Pulmonary artery endothelial cell (primary cell): ENCODE measurements at places on chromosomes 2 and 18. TPM values are rescaled to one million over a fixed set of nuclear protein-coding genes. Genes with fewer than 3 reads are reported as not detected.

GRCh38 chr2:25109822-25110221 is 58.6 kb downstream of the POMC start:
- DNase-seq = no peak

DNA sequence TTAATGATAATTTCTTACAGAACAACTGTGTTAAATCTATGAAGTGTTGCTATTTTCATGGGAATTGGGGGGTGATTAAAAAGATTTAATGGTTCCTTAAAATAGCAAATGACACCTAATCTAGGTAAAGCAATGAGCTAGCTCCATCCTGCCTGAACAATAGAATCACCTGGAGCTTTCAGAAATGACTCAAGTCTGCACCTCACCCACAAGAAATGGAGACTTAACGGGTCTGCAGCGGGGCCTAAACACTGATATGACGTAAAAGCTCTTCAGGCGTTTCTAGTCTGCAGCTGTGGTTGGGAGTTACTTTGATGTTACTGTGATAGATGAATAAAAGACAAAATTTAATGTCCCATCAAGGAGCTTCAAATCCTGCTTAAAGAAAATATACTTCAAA is 328.2 kb downstream of the RND3 start:
- DNase-seq = no peak

DNA sequence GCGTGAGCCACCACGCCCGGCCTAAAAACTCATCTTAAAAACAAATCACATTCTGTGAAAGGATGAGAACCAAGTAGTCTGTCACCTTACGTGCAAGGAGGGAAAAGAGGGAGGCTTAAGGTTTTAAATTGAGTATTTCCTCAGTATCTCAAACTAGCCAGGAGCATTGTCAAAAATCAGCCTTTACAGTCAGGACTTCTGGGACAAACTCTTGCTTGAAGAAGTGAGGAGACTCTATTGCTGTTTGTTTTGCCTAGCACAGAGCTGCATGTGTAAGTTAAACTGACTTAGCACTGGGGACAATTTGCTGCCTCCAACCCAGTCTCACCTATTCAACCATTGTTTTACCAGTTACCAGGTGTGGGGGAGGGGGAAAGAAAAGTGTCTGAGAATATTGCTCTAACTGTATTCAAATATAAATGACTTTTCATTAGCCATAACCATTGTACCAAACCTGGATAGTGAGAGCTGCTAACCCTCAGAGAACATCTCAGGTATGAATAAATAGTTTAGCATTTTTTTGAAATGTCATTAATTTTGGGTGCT is 3.6 kb downstream of the INO80D start:
- no peak for DNase-seq

DNA sequence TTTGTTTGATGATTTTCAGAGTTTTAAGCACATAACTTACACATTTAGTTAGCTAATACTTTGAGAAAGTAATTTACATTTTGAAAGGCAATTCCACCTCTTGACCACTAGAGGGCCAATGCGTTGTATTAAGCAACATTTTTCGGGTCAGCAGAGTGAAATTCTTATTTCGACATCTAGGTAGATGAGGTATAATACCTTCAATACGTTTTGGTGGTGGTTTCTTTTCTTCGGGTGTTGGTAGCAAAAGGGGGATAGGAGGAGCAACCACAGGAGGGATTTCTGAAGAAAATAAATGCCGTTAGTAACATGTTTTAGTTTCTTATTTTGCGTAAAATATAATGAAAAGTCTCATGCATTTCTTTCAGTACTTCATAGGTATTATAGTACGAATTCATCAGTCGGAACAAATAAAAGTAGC is 106.3 kb downstream of the TTN start:
- DNase-seq = no peak

Gene SLC5A7
- total RNA-seq = not detected in 2 replicates

DNA sequence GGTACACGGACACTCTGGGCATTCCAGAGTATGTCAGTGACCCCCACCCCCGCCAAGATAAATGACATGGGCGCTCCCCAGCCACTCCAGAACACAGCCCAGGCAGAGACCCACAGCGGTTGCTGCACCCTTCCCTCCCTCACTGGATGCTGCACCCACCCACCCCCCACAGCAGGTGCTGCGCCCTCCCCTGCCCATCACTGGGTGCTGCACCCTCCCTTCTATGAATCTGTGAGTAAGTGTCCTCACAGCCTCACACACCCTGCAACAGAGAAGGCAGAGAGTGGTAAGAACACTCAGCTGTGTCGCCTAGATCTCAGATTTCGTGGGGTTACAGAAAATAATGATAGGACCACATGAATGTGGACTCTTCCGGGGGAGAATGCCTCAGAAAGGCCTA is 23.5 kb downstream of the CHMP1B start:
- DNase-seq = no peak

DNA sequence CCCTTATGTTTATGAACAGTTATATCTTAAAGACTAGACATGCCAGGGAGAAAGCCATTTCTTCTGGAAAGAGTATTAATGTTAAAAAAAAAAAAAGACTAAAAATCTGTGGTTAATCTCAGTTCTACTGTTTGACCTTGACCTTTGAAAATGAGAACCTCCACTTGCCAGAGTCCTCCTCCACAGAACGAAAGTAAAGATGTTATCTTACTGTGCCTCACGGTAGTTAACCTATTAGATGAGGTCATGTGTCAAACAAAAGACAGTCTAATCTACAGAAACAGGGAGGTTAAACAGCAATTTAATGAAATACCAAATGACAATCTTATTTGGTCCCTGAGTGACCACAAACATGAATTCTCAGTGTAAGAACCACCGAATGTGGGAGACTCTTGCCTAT is 51.2 kb downstream of the SLC14A2 start:
- no peak for DNase-seq

DNA sequence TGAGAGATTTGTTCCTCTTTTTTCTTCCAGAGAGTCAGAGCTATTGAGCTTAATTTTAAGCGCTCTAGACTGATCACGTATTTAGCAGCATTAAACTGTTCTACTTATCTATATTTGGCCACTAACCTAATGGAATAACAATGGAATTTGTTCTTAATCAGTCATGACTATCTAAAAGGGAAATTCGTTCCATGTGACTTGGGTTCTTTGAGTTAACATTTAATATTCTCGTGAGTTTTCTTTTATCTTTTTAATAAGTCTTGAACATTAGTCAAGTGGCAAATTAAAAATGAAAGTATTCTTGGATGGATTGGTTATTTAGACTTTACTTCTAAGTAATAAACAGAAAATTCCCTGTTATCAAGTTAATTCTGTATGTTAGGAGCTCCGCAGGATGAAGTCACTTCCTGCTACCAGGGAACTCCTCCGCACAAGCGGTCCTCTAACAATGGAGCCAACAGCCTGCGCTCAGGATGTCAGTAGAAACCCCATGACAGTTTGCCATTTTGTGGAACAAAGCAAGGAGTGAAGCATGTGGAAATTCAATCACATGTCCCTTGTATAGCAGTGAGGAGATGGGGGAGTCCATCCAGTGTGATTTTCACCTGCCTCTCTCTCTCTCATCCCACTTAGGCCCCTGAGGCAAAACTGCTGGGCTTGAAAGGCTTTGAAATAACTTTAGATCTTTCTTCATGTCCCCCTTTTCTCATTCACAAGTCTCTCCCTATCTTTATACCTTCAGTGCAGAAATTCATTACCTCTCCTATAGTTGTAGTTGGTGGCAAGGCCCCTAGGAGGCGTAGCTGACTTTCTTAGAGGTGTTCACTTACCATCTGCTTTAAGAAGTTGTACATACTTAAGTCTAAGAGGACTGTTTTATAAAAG is 138.1 kb downstream of the WDR7 start:
- peak; percentile 64 for DNase-seq

Gene C2orf78
- not detected in 2 replicates for total RNA-seq

- peak; percentile 57 for DNase-seq
Measured at GRCh38 chr2:224142397-224143312, 103.6 kb upstream of the SERPINE2 start.

GRCh38 chr18:73987247-73987980 is 160.2 kb downstream of the FBXO15 start:
- no peak for DNase-seq

Gene PARD6G
- total RNA-seq = 0.56 and 0.99 TPM in 2 replicates

Gene CNGA3
- not detected in 2 replicates for total RNA-seq

Gene CFC1
- not detected in 2 replicates for total RNA-seq

- no peak for DNase-seq
Measured at GRCh38 chr2:174945601-174946260, 59.5 kb downstream of the CHN1 start.

Gene TMEM247
- not detected in 2 replicates for total RNA-seq

- peak; percentile 39 for DNase-seq
Measured at GRCh38 chr2:161096336-161096735, 63.9 kb upstream of the TANK start.

DNA sequence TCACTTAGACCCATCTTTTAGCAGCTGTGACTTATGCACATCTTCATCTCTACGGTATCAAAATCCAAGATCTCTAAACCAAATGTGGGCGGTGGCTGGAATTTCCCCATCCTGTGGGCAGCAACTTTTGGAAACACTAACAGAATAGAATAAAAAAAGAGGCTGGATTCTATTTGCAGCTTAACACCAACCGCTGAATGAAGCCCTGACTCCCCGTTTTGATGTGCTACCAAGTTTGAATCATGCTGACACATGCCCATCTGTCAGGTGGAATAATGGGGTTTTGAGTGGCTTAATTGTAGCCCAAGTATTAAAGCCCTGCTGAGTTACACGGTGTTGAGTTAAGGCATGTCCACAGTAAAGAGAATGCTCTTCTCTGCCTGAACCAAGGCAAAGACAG is 165.2 kb downstream of the MTCL1 start:
- no peak for DNase-seq

- no peak for DNase-seq
Measured at GRCh38 chr18:56900195-56901094, 246.4 kb upstream of the BOD1L2 start.

GRCh38 chr2:55138882-55139229 is 88.6 kb upstream of the RTN4 start:
- no peak for DNase-seq

DNA sequence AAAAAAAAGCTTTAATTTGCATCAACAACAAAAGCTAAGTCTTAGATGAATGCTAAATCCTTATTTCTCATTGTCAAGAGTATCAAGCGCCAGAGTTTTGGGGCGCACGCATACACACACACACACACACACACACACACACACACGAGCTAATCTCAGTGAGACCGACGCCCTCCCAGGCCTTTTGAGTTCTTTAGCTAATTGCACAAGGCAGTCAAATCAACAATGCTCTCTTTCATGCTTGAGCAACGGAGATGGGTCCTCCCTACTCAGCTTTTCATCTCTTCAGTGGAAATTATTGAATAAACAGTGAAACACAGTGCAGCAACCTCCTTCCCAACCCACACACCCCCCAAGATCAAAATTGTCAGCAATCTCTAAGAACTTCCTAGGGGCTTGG is 19.2 kb downstream of the GKN1 start:
- DNase-seq = no peak

GRCh38 chr2:225013425-225014365 is 28.6 kb downstream of the DOCK10 start:
- no peak for DNase-seq

Gene PGAP1
- total RNA-seq = 9.3 and 10.4 TPM in 2 replicates

DNA sequence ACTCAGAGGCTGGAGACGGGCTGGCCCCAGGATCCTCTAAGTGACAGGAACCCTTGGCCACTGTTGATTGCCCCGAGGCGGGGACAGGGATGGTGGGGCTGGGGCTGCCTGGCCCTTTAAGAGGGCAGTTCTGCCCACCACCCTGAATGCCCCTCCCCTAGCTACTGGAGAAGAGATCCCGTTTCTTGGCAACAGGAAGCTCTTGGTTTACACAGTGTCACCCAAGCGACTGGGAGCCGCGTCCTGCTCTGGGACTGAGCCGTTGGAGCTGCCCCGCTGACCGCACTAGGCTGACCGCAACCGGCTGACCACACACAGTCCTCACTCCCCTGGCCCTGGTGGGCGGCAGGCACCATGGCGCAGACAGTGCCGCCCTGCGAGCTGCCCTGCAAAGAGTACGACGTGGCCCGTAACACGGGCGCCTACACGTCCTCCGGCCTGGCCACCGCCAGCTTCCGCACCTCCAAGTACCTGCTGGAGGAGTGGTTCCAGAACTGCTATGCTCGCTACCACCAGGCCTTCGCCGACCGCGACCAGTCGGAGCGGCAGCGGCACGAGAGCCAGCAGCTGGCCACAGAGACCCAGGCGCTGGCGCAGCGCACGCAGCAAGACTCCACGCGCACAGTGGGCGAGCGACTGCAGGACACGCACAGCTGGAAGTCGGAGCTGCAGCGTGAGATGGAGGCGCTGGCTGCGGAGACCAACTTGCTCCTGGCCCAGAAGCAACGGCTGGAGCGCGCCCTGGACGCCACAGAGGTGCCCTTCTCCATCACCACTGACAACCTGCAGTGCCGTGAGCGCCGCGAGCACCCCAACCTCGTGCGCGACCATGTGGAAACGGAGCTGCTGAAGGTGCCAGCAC is at the start of gene TEKT4:
TSS of gene TEKT4 (plus strand) at position 205 of the 862 bp plus-strand sequence. CDS start at position 355, 150 bp downstream.
- DNase-seq = no peak

Gene MEP1B
- total RNA-seq = not detected in 2 replicates

Gene PHOSPHO2
- 1.5 and 2.0 TPM in 2 replicates for total RNA-seq

- DNase-seq = no peak
Measured at GRCh38 chr2:205892251-205892655, 193.7 kb downstream of the INO80D start.

DNA sequence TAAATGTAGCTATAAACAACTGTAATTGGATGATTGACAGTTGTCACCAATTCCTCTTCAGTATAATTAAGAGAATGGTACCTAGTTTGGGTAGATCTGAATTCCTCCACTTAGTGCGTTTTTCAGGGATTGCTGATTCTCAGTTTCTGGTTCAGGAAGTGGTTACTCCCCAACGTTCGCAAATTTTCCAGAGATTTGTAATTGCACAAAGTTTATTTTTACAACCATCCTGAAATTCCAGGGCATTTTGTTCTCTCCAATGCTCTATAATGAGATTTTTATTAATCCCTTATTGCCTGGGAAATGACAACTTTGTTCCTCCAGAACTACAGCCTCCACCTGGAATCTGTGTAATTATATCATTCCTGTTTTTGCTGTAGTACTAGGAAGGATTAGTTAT is 710.6 kb upstream of the ZEB2 start:
- DNase-seq = no peak

DNA sequence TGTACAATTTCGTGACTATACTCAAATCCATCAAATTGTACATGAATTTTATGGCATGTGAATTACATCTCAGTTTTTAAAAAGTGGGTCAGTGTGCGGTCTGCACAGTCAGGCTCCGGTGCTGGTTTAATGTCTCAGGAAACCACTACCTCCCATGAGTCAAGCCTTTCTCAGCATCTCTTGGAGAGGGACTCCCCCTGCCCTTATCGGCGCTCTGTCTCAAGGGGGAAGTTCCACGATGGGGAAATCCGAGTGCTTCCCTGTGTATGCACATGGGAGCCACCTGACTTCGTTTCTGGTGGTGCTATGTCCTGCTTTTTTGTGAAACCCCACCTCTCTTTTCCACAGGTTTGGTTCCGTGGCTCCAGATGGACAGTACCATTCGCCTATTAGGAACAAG is 72.5 kb downstream of the ACOXL start:
- no peak for DNase-seq

GRCh38 chr18:50720325-50720674 is 99.5 kb downstream of the MRO start:
- DNase-seq = no peak

Gene CEP192
- 25.8 and 29.6 TPM in 2 replicates for total RNA-seq

- DNase-seq = no peak
Measured at GRCh38 chr18:6624661-6625311, 104.7 kb upstream of the ARHGAP28 start.
